ENCODE measurements at places on chromosomes 5 and 9.

DNA sequence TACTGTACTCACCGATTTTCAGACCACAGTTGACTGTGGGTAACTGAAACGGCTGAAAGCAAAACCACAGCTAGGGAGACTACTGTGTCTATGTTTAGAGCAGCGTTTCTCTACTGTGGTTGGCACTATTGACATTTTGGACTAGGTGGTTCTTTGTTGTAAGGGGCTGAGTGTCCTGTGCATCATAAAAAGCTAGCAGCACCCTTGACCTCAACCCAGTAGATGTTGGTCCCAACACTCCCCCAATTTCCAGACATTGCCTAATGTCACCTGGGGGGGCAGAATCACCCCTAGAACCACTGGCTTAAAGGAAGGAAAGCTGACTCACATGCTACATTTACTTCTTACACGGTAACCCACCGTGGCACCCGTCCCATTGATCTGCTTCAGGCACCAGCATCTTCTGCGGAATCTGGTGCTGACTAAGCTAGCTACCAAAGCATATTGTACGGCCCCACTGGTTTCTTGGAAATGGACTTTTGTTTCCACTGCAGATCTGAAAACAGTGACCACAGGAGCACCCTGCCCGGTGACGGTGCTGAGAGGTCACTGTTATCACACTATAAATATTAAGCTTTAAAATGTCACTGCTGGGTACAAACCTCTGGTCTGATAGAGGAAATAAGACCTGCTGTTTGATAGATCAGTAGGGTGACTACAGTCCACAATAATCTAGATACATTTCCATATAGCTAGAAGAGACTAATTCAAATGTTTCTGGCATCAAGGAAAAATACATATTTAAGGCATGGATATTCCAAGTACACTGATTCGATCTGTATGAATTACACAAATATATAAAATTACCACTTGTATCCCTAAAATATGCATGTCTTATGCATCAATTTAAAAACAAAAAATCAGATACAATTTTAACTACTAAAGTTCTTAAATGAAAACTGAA lies 151.4 kb downstream of the HSD17B3 start:
- peak; percentile 45 for DNase-seq

DNA sequence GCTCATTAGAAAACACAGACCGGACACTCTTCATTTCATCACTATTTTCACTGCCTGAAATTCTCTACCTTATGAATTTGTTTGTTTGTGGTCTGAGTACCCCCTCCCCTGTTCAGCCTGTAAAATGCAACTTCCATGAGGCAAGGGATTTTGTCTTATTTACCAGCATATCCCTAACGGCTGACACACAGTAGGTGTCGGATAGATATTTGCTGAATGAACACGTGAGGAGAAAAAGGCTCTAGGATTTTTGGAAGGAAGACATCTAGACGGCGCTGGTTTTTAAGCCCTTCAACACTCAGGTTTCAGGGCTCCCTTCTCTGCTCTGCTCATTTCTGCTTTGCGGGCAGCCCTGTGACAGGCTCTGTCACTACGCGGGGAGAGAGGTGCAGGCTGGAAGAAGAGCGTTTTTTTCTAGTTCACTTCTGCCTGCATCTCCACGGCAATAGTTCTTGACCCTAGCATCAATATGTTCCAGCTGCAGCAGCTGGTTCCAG lies 41.0 kb downstream of the KCNMB1 start:
- no peak for DNase-seq

GRCh38 chr5:73796164-73797131 lies 170.5 kb downstream of the ARHGEF28 start:
- peak; percentile 5 for DNase-seq

DNA sequence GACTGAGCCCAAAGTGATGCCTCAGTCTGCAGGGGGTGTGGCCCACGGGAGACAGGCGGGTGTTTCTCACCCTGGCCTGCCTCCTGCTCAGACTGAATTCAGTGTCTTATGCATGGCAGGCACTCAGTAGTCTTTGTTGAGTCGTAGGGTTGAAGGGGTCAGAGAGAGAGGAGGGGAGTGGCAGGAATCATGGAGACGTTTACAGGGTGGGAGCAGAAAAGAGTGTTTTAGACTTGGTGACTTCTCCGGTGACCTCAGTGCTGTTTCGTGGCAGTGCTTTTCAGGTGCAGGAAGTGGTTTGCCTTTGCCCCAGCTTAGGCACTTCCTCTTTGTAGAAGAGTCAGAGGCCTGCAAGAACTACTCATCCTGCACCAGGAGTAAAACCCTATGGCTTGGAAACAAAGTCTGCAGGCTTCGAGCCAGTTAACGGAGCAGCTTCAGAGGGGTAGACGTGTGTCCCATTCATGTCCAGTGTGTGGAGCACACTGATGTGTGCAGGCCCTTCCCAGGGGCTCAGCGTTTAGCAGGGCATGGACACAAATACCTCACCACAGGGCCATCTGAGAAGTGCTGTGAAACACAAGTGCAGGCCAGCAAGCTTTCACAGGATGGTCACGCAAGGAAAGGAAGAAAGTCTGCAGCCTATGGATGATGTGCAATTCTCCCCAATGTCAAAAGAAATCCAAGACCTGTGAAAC lies 24.5 kb upstream of the SEMA4D start:
- peak; percentile 57 for DNase-seq

DNA sequence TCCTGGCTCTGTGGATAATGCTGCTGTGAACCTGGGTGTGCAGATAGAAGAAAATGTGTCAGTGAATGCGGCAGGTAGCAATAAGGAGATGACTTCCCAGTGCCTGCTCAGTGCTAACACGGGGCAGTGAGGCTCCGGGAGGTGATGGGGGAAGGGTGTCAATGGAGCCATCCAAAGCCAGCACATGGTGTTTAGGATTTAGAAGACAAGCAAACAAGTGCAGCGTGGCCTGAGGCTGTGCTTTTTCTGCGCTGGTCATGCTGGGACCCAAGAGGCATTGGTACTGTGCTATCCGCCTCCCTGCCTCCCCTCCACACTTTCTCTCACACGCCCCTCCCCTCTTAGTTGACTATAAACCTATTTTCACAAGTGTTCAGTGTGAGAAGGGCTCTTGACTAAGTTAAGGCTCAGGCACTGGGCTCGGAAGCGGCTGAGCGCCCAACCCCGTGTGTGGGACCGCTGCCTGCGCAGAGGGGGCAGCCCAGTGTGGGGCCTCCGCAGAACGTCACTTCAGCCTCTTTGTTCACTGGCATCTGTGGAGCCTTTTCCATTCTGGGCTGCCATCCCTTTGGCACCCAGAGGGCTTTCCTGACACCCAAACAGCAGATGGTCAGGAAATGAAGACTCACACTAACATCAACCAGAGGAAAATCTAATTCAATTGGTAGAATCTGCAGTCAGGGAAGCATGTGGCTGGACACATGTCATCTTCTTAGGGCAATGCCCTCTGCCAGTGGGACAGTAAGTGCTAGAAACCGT lies 21.8 kb upstream of the NINJ1 start:
- DNase-seq = no peak

DNA sequence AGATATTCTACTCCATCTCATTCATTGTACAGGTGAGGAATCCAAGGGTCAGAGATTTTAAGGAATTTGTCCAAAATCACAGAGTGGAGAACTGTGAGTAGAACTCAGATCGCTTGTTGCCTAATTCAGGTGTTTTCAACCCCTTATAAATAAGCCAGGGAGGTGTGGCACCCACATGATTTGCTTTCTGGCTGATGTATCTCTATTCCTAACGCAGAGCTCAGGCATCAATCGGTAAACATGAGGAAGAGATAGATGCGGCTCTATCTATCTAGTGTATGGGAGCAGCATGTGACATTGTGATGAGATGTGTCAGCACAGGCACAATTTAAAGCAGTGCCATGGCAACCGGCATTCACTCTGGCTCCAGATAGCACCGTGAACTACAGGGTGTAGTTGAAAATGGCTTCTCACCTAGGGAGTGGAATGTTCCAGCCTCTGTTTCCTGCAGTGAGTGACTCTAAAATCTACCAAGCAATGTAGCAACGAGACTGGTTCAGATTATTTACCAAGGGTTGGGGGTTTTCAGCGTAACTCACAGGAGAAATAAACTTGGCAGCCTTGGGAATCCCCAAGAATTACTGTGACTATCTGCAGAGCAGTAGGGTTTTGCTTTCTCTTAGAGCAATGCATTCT lies 53.4 kb upstream of the SUB1 start:
- peak; percentile 21 for DNase-seq

GRCh38 chr9:99103901-99104458 lies 933 bp upstream of the TGFBR1 start:
- no peak for DNase-seq

DNA sequence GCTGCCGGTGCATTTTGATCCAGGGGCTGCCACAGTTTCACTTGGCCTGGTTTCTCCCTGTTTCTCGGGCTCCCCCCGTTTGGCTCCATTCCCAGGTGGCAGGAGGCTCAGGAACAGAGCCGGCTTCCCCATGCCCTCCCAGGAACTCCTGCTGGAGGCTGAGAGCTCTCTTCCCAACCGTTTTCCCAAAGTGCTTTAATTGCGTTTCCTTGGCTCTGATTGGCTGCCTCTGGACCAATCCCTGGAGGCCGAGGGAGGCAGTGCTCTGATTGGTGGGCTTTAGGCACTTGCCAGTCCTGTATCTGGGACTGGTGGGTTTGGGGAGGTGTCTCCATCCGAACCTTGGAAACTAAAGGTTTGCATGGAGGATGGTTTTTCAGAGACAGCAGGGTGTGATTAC lies 4.9 kb downstream of the TSPAN17 start:
- DNase-seq = no peak

- DNase-seq = no peak
These were observed 173.5 kb downstream of the FGF1 start for GRCh38 chr5:142512043-142513042.

GRCh38 chr9:95070549-95071021 lies 246.9 kb downstream of the FANCC start:
- no peak for DNase-seq

DNA sequence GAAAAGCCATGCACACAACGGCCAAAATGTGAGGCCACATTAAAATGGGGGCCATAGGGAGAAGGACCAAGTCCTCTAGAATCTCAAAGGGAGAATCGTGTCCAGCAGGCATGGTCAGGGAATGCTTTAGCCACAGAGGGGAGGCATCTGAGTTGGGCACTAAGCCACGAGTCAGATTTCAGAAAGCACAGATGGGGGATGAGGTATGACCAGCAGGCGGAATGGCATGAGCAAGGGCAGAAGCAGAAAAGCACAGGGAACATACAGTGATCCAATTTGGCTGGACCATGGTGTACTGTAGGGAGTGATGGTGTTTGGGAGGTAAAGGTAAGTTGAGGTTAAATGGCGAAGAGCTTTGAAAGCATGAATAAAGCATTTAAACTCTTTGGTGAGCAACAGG lies 214.6 kb downstream of the TLE1 start:
- no peak for DNase-seq

DNA sequence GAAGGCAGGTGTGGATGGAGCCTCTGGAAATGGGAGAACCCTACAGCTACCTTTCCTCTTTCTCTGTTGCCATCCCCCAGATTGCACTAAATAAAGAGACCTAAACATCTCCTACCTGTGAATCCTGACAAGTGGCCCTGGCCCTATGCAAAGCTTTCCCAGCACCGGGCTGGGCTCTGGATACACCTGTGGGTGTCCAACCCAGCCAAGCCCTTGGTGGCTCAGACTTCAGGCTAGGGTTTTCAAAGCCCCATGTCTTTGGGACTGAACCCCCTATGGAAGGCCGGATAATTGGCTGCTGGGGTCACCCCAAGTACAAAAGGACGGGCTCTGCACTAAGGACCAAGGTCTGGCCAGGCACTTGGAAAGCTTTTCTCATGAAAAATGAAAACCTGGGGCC lies 44.1 kb upstream of the IPPK start:
- no peak for DNase-seq

- DNase-seq = no peak
These were observed 24.1 kb upstream of the TRMT10B start for GRCh38 chr9:37729499-37729898.

DNA sequence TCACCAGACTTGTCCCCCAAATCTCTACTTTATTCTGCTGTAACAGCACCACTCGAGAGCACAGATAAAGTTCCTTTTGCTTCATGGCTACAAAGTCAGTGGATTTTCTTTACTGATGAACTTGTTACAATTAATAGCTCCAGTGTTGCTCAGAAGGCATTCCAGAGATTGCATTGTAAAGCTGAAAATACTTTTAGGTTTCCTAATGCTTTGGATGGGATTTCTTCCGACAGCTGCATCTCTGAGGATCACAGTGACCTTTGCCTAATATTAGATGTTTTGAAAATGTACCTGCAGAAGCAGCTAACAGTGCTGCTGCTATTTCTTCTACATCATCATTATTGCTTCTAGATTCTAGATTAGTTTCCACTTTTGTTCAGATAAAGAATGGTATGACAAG lies 58.8 kb upstream of the TMEM171 start:
- no peak for DNase-seq

DNA sequence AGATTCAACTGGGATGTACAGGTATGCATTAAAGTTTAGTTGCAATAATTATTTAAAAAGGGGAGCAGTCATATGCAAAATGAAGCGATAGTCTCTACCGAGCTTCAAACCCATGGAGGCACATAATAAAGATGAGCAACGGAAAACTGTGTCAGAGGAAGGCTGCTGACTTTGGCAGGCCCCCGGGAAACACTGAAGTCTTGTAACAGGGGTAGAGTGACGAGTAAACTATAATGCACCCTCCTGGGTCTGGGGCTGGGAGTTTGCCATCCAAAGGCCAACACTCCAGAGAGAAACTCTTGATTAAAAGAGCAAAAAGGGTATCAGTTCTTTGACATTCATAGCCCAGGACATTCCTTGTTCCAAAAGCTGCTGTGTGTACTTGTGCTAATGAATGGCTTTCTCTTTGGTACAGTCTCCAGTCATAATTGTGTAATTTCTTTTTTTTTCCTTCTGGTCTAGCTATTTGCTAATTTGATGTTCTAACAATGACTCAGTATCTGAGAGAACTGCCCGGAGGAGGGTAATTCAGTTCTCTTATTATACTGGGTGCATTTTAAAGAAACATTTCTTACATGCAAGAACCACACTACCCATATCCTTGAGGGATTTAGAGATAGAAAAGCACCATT lies 59.2 kb downstream of the TNC start:
- DNase-seq = no peak

- DNase-seq = no peak
These were observed 277.6 kb downstream of the ATPSCKMT start for GRCh38 chr5:9972059-9972458.

DNA sequence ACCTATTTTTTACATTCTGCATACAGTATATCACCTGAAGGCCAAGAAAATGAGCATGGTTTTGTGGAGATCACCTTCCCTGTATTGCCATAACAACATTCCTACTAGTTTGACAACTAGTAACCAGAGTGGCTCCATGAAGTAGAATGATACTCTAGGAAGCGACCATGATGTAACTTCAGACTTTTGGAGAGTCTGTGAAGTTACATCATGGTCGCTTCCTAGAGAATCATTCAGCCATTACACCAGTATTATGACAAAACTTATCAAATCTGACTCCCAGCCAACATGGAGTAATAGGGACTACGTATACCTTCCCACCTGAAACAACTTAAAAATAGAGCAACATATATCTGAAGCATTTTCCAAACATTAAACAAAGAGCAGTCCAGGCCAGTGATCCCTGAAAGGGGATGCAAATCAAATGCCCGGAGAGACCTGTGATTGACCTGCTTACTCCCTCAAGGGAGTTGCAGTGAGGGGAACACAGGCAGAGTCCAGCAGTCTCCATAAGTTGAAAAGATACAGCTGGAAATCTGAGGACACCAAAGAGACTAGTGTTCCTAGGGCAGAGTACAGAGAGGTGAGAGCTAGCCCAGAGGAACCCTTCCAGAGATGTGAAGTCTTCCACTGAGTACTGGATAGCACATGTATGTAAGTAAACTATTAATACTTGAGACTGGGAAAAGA lies 7.8 kb downstream of the ECM2 start:
- no peak for DNase-seq

GRCh38 chr5:173108914-173109313 lies 35.4 kb upstream of the BNIP1 start:
- DNase-seq = no peak

GRCh38 chr5:5544094-5544663 lies 121.7 kb downstream of the ICE1 start:
- no peak for DNase-seq

Measured in stimulated activated CD8-positive, alpha-beta memory T cell treated with anti-CD3 and anti-CD28 coated beads, Interleukin-7, amount 100 ng/mL, for 4 hours (primary cell).